Upper lobe of right lung (tissue), 1 donor: ENCODE measurements at places on chromosomes 5 and 9. TPM values are rescaled to one million over a fixed set of nuclear protein-coding genes. Genes with fewer than 3 reads are reported as not detected.

The IL12B gene
- not detected for total RNA-seq

GRCh38 chr9:70229026-70229425 is 29.8 kb upstream of the SMC5 start:
- DNase-seq, result no peak

The RFESD gene
- 3.7 TPM for total RNA-seq

DNA sequence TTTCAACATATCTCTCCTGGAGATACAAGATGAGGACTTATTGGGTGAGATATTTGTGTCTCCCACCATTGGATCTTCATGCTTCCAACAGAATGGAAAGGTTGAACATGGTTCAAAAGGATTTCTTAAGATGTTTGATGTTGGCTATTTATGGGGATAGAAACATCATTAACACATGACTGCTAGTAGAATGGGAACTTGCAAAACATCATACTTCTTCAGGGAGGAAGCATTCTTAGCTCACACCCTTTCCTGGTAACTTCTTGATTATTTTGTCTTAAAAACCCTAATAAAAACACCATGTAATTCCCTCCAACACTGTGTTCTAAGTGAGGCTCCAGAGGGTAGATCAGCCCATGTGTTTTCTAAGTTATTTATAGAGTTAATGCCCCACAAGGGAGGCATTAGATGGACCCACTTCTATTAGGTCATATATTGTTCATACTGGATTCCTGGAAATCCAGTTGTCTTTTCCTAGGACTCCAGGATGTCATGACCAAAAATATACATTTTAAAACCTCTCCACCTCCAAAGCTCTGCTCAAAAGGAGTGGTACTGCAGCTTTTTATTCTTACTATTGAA is 95.8 kb downstream of the FOXD1 start:
- no peak for DNase-seq

- DNase-seq, result no peak
Measured at GRCh38 chr9:74322661-74323314, 174.3 kb upstream of the RORB start.

The PROB1 gene
- total RNA-seq, result 1.9 TPM

GRCh38 chr9:81468084-81468595 is 221.2 kb downstream of the TLE1 start:
- no peak for DNase-seq

DNA sequence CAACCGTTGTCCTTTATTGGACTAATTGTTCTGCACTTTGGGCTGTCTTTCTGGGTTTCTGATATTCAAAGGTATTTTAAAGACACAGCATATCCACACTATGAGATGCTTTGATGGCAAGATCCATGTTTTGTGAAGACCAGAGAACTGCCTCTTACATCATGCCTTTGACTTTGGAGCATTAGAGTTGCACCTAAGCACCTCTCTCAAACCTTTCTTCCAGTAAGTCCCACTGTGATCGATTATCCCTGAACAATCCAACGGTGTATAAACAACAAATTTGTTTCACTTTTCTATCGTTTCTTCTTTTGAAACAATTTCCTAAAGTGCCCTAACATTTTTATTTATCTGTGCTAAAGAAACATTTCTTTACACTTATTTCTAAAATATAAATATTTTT is 144.4 kb downstream of the KCTD16 start:
- DNase-seq, result no peak

GRCh38 chr5:132473019-132473531 is 17.5 kb downstream of the IRF1 start:
- DNase-seq, result peak; percentile 69

DNA sequence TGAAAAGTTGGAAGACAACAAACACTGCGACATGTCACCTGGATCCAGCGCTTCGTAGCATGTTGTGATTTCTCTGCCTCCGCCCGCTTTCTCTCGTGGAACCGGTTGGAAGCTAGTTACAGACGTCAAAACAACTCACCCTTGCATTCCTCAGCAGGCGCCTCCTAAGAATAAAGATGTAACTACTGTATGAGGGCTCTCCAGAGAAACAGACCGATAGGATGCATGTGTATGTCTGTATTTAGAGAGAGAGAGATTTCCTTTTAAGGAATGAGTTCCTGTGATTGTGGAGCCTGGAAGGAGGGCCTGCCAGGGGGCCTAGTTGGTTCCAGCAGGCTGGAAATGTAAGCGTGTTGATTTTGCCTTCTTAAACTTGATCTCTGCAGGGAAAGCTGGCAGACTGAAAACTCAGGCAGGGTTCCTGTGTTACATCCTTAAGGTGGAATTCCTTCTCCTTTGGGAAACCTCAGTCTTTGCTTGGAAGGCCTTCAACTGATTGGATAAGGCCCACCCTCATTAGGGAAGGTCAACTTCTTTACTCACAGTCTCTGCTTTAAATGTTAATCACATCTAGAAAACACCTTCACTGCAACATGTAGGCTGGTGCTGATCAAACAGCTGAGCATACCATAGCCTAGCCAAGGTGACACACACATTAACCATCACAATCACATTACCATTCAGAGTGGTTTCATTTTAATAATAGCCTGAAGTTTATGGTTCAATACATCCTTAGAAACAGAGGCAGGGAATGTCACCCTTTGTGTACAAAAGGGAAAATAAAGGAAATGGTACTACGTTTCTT is 163.8 kb downstream of the SYK start:
- DNase-seq, result no peak

The GADD45G gene
- total RNA-seq, result 19.8 TPM

DNA sequence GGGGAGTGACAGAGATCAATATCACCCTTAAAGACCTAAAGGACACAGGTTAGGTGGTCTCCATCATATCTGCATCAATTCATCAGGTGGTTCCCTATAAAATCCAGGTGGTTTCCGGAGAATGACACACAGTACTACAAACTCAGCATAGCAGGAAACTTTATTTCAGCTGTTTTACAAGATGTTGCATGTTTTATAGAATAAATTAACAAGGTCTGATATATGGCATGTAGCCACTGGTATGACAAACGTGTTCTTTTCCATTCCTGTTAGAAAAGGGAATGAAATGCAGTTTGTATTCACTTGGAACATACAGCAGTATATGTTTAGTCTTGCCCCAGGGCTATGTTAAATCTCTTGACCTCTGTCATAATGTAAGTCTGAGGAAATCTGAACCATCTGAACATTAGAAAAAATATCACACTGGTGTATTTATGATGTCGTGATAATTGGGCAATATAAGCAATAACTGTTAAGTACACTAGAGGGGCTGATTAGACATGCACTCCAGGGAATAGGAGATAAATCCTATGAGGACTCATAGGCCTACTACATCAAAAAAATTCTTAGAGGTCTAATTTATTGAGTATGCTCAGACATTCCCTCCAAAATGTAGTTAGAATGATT is 42.2 kb upstream of the TNFSF8 start:
- no peak for DNase-seq

DNA sequence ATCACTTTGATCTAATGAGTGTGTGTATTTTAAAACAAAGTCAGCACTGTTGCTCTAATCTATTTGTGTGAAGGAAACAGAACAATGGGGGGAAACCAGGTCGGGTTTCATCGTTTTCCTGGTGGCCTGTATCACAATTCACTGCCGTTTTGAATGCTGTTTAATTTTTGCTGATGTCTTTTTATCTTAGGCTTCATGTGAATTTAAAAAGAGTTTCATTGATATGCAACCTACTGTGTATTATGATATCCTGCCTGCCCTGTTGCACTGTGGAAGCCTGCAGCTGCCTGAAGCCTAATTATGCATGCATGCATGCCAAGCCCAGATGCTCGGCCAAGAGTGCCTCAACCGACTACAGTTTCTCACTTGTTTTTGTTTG is 307.5 kb downstream of the ZNF608 start:
- DNase-seq, result no peak

GRCh38 chr5:10868956-10869355 is 107.9 kb upstream of the DAP start:
- DNase-seq, result no peak

GRCh38 chr5:103347716-103348423 is 89.3 kb downstream of the MACIR start:
- DNase-seq, result no peak

GRCh38 chr5:160378330-160378729 is 7.9 kb upstream of the C1QTNF2 start:
- DNase-seq, result no peak

DNA sequence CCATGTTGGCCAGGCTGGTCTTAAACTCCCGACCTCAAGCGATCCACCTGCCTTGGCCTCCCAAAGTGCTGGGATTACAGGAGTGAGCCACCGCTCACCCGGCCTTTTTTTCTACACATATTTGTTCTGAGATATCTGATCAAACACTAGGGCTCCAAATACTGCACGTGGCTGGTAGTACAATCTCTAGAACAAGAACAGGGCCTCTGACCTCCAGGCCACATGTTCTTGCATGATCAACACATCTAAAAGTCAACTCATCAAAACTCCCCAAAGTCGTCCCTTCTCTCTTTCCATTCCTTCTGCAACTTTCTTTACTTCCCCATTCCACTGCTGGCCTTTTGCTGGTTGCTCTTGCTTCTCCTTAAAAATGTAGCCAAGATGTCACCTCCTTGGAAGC is 113.3 kb upstream of the LHFPL2 start:
- no peak for DNase-seq

The CCL27 gene
- total RNA-seq, result not detected

DNA sequence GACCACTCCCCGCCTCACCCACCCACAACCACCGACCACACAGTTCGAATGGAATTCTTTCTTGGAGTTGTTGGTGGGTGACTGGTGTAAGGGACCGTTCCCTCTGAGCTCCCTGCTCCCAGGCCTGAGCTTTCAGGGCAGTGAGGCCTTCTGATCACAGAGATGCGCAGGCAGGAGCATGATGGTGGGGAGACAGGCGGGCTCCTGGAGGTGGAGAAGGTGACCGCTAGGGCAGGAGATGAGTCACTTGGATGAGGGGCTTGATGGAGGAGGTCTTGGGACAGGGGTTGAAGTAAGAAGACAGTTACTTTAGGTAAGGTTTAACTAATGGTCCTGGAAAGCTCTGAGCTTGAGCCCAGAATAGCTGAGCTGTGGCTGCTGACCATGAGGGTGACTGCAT is 88.5 kb downstream of the HSPA4 start:
- no peak for DNase-seq

DNA sequence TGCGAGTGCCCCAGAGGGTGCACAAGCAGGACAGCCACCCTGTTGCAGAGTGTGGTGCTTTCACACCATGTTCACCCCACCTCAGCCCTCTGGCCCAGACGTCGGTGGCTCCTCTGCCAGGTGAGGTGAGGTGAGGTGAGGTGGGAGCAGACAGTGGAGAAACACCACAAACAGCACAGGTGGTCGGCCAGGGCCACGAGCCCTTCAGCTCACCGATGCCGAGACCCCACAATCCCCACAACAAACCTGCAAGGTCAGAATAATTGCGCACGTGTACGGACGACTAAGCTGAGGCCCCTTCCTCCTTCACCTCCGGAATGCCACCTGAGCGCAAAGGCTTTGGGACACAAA is 10.5 kb downstream of the BRD3 start:
- peak; percentile 63 for DNase-seq

GRCh38 chr5:171493646-171494393 is 74.4 kb downstream of the FGF18 start:
- no peak for DNase-seq

- no peak for DNase-seq
Measured at GRCh38 chr5:177609076-177610059, 9.4 kb downstream of the B4GALT7 start.

The NR4A3 gene
- 3.8 TPM for total RNA-seq

GRCh38 chr5:167063116-167063515 is 1228.3 kb upstream of the WWC1 start:
- DNase-seq, result no peak

DNA sequence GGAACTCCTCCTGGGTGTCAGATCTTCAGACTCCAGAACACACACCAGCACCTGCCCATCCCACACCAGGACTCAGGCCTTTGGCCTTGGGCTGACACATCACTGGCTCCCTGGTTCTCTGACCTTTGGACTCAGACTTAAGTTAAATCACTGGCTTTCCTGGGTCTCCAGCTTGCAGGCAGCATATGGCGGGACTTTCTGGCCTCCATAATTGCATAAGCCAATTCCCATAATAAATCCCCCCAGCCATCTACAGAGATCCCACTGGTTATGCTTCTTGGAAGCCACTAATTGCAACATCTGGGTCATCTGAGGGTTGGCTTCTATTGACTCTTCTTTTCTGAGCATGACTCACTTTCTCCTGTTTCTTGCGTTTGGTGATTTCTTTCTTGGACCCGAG is 80.3 kb upstream of the SARDH start:
- no peak for DNase-seq

DNA sequence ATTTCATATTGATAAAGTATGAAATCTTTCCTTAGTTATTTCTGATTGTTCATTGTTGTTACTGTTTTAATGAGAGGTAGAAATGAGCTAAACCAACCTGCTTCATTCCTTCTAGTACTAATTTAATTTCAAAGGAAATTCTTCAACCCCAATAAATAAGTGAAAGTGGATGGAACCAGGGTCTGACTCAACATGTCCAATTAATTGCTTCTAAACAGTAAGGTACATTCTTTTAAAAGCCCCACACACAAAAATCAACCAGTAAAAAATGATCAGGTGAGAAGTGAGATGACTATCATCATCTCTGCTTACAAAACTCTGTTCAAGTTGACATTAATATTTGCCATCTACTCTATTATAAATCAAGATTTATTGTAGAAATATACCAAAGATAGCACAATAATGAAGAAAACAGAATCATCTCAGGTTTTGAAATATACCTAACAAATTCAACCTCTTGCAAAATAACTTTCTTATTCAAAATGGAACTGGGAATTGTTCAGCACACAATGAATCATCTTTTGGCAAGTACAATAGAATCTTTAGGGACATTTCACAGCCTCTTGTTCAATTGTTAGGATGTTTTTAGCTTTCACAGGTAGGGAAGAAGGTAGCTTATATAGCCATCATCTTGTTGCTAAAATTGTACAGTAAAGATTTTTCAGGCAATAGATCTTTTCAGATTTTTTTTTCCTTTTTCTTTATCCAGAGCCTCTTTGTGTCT is 114.5 kb downstream of the RPS23 start:
- DNase-seq, result no peak

GRCh38 chr9:36888551-36888950 is 145.5 kb downstream of the PAX5 start:
- peak; percentile 52 for DNase-seq

DNA sequence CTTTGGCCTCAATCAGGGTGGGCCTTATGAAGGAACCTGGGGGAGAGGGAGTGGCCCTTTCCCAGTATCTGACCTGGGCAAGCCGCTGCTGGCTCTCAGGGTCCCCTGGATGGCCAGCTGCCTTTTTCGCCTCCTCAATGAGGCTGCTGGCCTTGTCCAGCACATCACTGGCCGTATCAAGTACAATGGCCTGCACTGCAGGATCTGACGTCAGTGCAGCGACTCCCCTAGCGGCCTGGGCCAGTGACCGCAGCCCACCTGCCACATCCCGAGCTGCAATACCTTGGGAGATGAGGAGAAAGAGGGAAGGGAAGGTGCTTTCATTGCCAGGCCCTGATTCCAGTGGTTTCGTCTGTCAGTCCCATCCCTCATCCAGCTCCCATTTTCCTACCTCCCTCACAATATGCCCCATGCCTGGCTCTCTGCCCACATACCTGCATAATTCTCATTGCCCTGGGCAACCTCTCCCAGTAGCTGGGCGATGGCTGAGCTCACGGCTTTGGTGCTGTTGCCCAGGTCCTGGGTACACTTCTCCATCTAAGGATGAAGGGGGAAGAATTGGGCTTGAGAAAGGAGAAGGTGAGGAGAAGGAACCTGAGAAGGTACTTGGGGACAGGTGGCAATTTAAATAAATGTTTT is 19.1 kb downstream of the TLN1 start:
- DNase-seq, result no peak
